ENCODE measurements at places on chromosomes 3 and 15.

DNA sequence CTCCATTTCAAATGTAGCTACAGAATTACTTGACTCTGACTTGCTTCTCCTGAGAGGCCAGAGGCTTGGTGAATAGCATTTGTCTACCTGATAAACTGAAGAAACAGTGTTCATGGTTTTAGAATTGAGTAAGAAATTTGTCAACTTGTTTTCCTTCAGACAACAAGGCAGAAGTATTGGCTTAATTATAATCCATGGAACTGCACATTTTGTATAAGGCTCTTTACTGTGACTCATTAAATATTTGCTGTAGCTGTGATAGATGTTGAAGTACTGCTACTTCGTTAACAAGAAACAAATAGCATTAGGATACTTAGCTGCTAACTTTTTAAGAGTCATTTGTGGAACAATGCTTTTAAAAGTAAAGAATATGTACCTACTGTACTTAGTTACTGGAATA lies 4.6 kb downstream of the UNC13C start:
- no peak for DNase-seq
- H3K27me3 ChIP-seq, result peaks cover 23% of the 10 kb centered on the region
- H3K4me3 ChIP-seq, result no peak overlapping the region
- no peaks in the 10 kb centered on the region for H3K36me3 ChIP-seq
- H3K4me1 ChIP-seq, result peaks cover 3% of the 10 kb centered on the region

GRCh38 chr3:196311-197148 lies at the start of gene CHL1:
Gene CHL1 (plus strand): TSS chr3:196763. CDS start chr3:319777, 123,014 bp downstream.
- no peak within 1 kb of the TSS for H3K27ac ChIP-seq
- no peaks in the 10 kb centered on the region for H3K36me3 ChIP-seq
- H3K4me3 ChIP-seq, result peak within 1 kb of the TSS; percentile 28
- H3K4me1 ChIP-seq, result peaks cover 16% of the 10 kb centered on the region
- DNase-seq, result peak; percentile 16

DNA sequence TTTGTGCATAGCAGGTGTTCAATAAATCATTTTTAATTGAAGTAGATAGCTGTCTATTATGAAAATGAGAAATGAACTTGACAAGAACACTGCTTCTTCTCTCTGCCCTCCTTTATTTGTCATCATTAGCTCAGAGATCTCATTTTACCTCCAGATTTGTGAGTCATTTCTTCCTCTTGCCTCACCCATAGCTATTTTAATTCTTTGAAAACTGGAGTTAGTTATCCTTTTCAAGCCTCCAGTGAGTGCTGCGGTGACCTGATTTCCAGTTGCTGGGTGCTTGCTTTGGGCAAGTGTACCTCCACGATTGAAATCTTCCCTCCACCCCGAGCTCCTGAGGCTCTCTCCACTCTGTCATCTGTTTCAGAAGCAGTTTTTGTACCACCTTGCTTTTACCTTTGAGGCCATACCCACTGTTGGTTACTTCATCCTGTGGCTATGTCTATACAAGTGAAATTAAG lies 114.6 kb downstream of the NFKBIZ start:
- H3K36me3 ChIP-seq, result no peaks in the 10 kb centered on the region
- no peaks in the 10 kb centered on the region for H3K4me1 ChIP-seq
- H3K27ac ChIP-seq, result no peak overlapping the region
- no peak for DNase-seq
- H3K27me3 ChIP-seq, result no peaks in the 10 kb centered on the region

- no peak overlapping the region for H3K27ac ChIP-seq
- DNase-seq, result no peak
- H3K4me3 ChIP-seq, result no peak overlapping the region
- H3K27me3 ChIP-seq, result no peaks in the 10 kb centered on the region
- no peaks in the 10 kb centered on the region for H3K36me3 ChIP-seq
Observed at GRCh38 chr3:94183551-94183950, 120.7 kb downstream of the NSUN3 start.

- no peaks in the 10 kb centered on the region for H3K27me3 ChIP-seq
- H3K27ac ChIP-seq, result no peak overlapping the region
- no peak for DNase-seq
- H3K4me3 ChIP-seq, result no peak overlapping the region
Observed at GRCh38 chr15:93219859-93220420, 130.9 kb upstream of the RGMA start.

- DNase-seq, result peak; percentile 42
- H3K4me1 ChIP-seq, result peaks cover 18% of the 10 kb centered on the region
- H3K36me3 ChIP-seq, result peaks cover 24% of the 10 kb centered on the region
- no peaks in the 10 kb centered on the region for H3K27me3 ChIP-seq
Observed at GRCh38 chr3:17070161-17070959, 185.6 kb downstream of the PLCL2 start.

- H3K4me3 ChIP-seq, result no peak overlapping the region
- peaks cover 9% of the 10 kb centered on the region for H3K4me1 ChIP-seq
- no peak overlapping the region for H3K27ac ChIP-seq
- DNase-seq, result no peak
- H3K36me3 ChIP-seq, result no peaks in the 10 kb centered on the region
Observed at GRCh38 chr3:39362812-39363211, 20.4 kb upstream of the SLC25A38 start.

- DNase-seq, result no peak
- H3K36me3 ChIP-seq, result no peaks in the 10 kb centered on the region
- no peak overlapping the region for H3K4me3 ChIP-seq
- no peaks in the 10 kb centered on the region for H3K27me3 ChIP-seq
- H3K4me1 ChIP-seq, result no peaks in the 10 kb centered on the region
Observed at GRCh38 chr15:35182841-35183479, 97.9 kb upstream of the NANOGP8 start.

DNA sequence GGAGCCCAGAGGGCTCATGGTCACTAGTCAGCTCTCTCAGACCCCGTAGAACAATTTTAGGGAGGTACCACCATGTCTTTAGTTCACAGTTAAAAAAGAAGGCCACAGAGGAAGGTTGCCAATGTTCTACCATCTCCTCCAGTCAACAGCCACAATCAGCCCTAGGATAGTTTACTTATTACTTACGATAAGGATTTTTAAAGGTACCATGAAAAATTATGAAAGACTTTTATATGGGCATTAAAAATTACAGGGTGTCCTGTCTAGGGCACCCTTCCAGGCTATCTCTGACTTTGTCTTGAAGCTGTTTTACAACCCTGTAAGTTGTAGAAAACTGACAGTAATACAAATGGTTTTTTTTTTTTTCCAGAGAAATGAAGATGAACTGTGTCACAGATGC lies 57.9 kb downstream of the CAPN7 start:
- H3K4me1 ChIP-seq, result peaks cover 22% of the 10 kb centered on the region
- H3K27ac ChIP-seq, result no peak overlapping the region
- H3K4me3 ChIP-seq, result no peak overlapping the region
- no peaks in the 10 kb centered on the region for H3K36me3 ChIP-seq
- DNase-seq, result no peak

GRCh38 chr15:49024840-49025239 lies 21.4 kb downstream of the SECISBP2L start:
- peaks cover 25% of the 10 kb centered on the region for H3K36me3 ChIP-seq

DNA sequence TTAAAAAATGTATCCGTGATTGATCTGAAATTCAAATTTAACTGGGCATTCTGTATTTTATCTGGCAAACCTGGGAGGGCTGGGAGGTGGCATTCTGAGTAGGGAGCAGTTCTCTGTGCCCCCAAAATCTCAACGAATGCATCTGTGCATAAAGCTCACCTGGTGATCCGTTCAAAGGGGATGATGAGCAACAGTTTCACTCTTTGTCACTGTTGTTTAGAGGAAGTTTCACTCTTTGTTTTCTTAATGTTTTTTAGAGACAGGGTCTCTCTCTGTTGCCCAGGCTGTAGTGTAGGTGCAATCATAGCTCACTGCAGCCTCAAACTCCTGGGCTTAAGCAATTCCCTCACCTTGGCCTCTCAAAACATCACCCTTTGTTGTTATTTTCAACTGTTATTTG lies 186.7 kb downstream of the SSR3 start:
- H3K36me3 ChIP-seq, result no peaks in the 10 kb centered on the region
- H3K4me1 ChIP-seq, result peaks cover 5% of the 10 kb centered on the region
- H3K4me3 ChIP-seq, result no peak overlapping the region
- no peak for DNase-seq

- H3K4me3 ChIP-seq, result no peak overlapping the region
- H3K27me3 ChIP-seq, result no peaks in the 10 kb centered on the region
- no peak for DNase-seq
- no peaks in the 10 kb centered on the region for H3K4me1 ChIP-seq
- no peaks in the 10 kb centered on the region for H3K36me3 ChIP-seq
Observed at GRCh38 chr3:19274576-19274975, 126.3 kb downstream of the KCNH8 start.

DNA sequence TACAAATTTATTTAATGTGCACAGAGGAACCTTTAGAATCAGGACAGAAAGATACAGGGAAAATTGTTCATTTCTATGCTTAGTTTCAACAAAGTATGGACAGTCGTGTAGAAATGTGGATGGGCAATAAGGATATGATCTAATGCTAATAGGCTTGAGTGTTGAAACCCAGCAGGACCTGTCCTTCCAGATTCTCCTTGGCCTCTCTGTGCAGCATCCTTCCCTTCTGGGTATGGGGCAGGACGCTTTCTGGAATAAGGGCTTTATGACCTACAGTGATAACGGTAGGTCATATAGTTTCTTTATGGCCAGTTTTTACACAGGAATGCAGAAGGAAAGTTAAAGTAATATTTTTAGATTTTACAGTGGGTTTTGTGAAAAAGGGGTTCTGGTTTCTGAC lies 698.1 kb downstream of the SI start:
- H3K4me3 ChIP-seq, result no peak overlapping the region
- no peaks in the 10 kb centered on the region for H3K4me1 ChIP-seq
- no peak overlapping the region for H3K27ac ChIP-seq
- no peak for DNase-seq

GRCh38 chr15:31828594-31828993 lies 201.7 kb upstream of the CHRNA7 start:
- H3K4me3 ChIP-seq, result no peak overlapping the region
- no peaks in the 10 kb centered on the region for H3K36me3 ChIP-seq
- no peaks in the 10 kb centered on the region for H3K27me3 ChIP-seq
- DNase-seq, result no peak
- H3K27ac ChIP-seq, result no peak overlapping the region

DNA sequence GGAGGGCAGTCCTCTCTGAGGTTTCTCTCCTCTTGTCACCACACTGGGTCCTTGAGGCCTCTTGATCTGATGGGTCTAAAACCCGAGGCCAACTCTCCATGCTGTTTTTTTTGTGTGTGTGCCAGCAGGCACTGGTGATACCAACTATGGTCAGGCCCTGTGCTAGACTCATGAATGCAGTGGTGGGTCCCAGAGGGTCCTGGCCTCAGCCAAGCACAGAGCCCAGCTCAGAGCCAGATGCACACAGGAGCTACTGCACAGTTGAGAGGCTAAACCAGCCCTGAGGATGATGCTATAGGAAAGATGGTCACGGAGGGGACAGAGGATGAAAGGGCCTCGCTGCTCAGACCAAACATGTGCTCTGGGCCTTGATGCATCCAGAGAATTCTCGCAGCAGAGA lies 33.5 kb downstream of the RAB6B start:
- no peak overlapping the region for H3K27ac ChIP-seq
- H3K27me3 ChIP-seq, result no peaks in the 10 kb centered on the region
- H3K36me3 ChIP-seq, result no peaks in the 10 kb centered on the region

GRCh38 chr15:70906842-70907241 lies 14.2 kb downstream of the LRRC49 start:
- H3K27me3 ChIP-seq, result no peaks in the 10 kb centered on the region
- H3K4me1 ChIP-seq, result no peaks in the 10 kb centered on the region
- no peak overlapping the region for H3K27ac ChIP-seq

DNA sequence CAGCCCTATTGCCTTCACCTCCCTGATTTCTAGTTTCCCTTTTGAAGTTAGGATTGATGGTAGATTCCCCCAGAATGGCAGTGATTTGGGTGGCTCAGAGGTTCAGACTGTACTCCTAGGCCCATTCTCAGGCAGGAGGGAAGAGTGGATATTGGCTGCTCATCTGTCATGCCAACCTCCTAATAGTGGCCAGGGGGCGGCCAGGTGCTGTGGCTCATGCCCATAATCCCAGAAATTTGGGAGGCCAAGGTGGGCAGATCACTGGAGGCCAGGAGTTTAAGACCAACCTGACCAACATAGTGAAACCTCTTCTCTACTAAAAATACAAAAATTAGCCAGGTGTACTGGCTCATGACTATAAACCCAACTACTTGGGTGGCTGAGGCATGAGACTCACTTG lies 11.3 kb downstream of the RRP9 start:
- H3K27ac ChIP-seq, result no peak overlapping the region
- no peak for DNase-seq
- no peaks in the 10 kb centered on the region for H3K4me1 ChIP-seq
- H3K4me3 ChIP-seq, result no peak overlapping the region
- no peaks in the 10 kb centered on the region for H3K36me3 ChIP-seq

GRCh38 chr3:53941950-53942349 lies 50.3 kb upstream of the SELENOK start:
- no peaks in the 10 kb centered on the region for H3K36me3 ChIP-seq
- H3K27ac ChIP-seq, result no peak overlapping the region
- H3K27me3 ChIP-seq, result peaks cover 22% of the 10 kb centered on the region
- no peaks in the 10 kb centered on the region for H3K4me1 ChIP-seq

DNA sequence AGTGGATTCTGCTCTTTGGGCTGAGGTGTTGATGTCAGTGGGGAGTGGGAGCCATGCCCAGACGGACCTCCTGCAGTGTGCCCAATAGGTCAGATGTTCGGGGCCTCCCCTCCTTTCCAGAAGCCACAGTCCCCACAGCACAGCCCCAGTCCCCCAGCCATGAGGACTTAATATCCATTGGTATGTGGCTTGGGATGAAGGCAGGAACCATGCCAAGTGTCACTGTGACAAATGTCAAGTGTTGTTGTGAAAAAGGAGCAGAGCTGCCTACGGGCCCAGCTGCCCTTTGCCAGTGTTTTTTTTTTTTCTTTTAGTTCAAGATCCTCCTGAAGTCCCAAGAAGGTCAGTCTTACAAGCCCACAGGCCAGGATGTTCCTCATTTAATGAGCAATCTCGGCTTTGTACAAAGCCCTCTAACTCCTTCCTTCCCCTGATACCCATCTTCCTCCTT lies 12.2 kb downstream of the SEMA3G start:
- H3K27me3 ChIP-seq, result no peaks in the 10 kb centered on the region
- H3K27ac ChIP-seq, result peak overlapping the region; percentile 76
- H3K4me1 ChIP-seq, result peaks cover 34% of the 10 kb centered on the region
- H3K36me3 ChIP-seq, result no peaks in the 10 kb centered on the region
- no peak for DNase-seq

DNA sequence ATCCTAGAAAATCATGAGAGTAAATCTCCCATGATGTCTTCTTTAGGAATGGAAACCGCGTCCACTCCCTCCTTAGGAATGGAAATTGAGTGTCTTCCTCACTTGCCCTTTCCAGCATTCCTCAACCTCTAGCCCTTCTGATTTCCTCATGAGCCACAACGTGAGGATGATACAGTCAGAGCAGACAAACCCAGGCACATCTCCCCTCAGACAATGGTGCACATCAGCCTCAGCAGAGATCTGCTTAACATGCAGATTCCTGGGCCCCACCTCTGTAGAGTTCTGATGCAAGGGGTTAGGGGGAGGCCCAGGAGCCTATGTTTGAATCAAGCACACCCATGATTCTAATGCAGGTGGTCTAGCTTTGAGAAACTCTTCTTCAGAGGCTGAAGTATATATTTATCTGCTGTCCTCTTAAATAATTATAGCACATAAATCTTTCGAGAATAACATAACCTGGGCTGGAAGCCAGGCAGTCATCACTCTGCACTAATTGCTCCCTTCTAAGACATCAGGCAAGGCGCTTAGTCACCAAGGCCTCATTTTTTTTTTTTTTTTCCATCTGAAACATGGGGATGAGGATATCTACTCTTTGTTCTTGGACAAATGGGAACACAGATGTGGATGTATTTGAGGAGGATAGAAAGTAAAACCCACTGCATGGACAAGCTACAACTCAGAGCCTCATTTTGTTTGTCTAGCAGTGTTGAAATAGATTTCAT lies 81.7 kb downstream of the PRICKLE2 start:
- H3K36me3 ChIP-seq, result no peaks in the 10 kb centered on the region
- H3K27me3 ChIP-seq, result no peaks in the 10 kb centered on the region
- no peaks in the 10 kb centered on the region for H3K4me1 ChIP-seq
- H3K27ac ChIP-seq, result peak overlapping the region; percentile 33
- H3K4me3 ChIP-seq, result no peak overlapping the region
- DNase-seq, result no peak

Measured in heart right ventricle (tissue), 16 donors.